ENCODE measurements at places on chromosomes 3 and 15. TPM values are rescaled to one million over a fixed set of nuclear protein-coding genes. Genes with fewer than 3 reads are reported as not detected.

- peak; percentile 29 for DNase-seq
Observed at GRCh38 chr15:99438224-99438585, 127.6 kb upstream of the MEF2A start.

GRCh38 chr15:79283252-79284048 lies 928 bp downstream of the ANKRD34C start:
- no peak for DNase-seq

DNA sequence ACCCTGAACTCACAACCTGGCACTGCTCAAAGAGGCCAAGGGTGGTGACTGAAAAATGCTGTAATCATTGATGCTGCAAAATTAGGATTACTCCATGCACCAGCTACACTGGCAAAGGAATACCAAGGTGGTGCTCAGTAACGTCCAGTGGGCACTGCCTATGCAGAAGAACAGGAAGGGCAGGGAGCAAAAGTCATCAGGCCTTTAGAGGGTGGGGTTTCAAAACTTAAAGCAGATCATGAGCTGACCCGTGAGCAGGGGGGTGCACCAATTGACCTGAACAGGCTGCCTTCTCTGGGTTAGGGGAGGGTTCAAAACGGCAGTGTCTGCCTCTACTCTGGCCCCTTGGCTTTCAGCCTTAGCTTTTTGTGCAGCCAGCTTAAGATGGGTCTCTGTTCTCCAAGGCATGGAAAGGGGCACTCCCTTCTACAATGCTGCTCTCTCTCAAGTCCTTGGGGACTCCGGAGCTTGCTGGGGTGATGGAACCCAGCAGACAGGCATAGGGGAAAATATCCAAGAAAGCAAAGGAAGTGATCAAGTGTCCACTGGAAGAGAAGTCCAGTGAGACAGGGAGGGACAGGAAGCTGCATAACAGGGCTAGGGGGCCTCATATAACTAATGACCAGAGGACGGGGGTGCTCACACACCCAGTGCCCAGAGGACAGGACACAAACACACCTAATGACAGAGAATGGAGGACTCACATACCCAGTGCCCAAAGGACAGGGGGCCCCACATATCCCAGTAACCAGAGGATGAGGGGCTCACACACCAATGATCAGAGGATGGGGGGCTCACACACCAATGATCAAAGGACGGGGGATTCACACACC lies 11.4 kb downstream of the RAB6B start:
- no peak for DNase-seq

- DNase-seq: no peak
Observed at GRCh38 chr3:79362571-79363270, 405.1 kb downstream of the ROBO1 start.

FNDC3B gene
- total RNA-seq: 28.7 TPM

CNTN4 gene
- total RNA-seq: 17.3 TPM
